ENCODE measurements at places on chromosomes 7 and 10.

DNA sequence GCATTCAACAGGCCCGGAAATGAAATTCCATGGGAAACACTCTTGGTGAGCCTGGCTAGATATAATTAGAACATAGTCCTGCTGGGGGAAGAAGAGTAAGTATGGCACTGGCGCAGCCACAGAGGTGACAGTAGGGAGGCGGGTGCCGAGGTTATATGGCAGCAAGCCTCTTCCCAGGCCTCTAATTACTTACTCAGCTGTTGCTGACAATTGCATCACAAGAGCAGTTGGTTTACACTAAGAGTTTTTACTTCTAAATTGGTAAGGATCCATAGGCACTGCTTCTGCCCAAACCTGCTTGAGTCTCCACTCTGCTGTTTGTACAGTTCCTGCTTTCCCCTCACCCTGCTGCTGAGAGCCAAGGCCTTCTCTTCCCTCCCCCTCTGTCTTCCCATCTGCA lies 93.3 kb upstream of the DUSP5 start:
- DNase-seq, result no peak

DNA sequence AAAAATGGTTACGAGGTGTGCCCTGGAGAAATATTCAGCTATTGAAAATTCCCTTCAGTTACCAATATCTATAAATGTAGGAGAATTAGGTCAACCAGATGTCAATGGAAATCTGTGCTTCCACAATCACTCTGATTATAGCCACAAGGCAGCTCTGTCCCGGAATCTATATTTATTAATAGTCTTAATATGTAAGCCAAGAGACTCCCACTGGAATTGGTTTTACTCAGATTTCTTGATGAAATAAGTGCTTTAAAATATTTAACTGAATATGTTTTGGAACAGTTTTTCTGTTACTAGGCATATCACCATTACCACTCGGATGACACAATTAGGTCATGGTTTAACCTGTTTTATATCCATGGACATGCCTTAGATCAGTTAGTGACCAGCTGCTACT lies 169.6 kb downstream of the POM121L12 start:
- no peak for DNase-seq

- no peak for DNase-seq
Observed at GRCh38 chr7:100464791-100465190, 731 bp upstream of the SPACDR start.

DNA sequence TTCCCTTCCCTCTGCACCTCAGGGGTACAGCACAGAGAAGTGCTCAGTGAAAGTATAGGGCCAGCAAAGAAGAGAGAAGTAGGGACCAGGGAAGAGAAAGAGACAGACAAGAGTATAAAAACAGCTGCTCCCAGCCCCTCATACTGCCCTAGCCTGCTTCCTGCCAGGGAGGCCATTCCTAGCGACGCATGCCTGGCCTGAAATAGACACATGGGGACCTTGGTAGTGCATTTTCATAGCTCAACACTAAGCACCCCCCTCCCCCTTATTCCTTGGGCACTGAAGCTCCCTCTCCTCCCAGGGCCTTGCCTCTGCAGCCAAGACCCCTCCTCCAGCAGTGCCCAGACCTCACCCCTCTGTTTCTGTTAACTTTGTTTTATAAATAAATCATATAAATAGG lies 64.7 kb downstream of the ZMIZ1 start:
- peak; percentile 44 for DNase-seq

GRCh38 chr7:52253953-52254352 lies 781.5 kb upstream of the POM121L12 start:
- no peak for DNase-seq

- DNase-seq, result no peak
Observed at GRCh38 chr10:70772627-70773026, 12.6 kb downstream of the TBATA start.

DNA sequence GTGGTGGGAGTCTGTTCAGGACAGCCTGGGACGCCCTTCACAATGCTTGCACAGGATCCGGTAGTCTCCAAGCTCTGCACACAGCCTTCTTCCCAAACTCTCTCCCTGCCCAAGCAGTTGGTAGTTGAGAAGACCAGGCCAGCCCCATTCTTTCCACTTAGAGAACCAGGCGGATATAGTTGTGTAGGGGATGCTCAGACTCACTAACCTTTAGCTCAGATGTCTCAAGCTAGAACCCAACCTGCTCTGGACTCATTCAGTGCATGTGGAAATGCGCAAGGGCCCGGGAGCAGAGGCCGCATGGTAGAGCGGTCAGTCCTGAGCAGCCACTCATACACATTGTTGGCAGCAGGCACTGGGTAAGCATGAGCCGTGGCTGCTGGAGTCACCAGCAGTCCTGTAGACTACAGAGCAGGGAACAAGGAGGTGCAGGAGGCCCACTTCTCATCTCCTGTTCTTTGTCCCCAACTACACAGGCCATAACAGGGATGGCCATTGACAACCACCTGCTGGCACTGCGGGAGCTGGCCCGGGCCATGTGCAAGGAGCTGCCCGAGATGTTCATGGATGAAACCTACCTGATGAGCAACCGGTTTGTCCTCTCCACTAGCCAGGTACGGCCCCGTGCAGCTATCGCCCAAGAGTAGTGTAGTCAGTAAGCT lies 17.2 kb upstream of the C10orf53 start:
- DNase-seq, result no peak

DNA sequence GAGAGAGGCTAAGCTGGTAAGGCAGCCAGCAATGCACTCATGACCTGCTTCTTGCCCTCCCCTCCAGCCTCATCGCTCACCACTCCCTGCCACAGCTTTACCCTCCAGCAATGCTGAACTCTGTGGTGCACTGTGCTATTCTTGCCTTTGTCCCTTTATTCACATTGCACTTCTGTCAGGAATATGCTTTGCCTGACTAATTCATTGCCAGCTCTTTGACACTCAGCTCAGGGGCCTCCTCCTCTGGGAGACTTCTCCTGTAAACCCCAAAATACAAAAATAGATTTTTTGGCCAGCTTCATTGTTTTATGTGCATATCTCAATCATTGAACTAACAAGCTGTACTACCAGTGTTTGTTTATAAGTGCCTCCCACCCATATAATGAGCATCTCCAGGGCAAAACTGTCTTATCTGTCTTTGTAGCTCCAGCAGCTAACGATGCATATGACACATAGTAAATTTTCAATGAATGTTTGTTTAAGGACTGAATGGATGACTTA lies 8.2 kb downstream of the CNNM1 start:
- DNase-seq, result no peak

DNA sequence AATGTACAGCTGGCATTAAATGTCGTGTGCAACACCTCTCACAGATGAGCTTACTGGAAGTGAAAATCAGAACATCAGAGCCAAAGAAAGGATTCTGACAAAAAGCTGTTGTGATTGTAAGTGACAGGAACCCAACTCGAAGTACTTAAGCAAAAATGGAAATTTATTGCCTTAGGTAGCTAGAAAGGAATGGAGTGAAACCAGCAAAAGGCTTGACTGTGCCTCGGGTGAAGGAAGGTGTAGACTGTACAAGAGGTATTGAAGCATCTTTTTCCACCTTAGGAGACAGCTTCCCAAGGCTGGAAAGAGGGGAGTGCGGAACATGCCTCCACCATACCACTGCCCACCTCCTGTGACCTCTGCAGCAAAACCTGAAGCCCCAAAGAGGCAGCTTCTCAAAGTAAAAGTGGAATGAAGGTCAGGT lies 27.3 kb upstream of the ITGB1 start:
- no peak for DNase-seq

DNA sequence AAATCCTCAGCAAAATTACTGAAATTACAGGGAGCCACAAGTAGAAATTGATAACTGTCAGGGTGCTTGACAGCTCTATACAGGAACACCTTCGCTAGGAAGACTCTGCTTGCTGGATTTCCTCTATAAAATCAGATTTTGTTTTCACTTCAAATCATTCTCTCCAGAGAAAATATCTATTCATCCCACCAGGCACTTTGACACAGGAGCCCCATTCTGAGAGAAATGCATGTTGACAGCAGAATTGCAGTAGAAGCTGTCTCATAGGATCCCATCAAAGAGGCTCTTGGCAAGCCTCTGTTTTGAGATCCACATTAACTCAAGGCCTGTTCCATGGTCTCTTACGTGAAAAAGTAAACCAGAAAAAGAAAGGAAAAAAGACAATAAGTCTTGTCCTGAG lies 116.8 kb downstream of the PDE1C start:
- DNase-seq, result no peak

DNA sequence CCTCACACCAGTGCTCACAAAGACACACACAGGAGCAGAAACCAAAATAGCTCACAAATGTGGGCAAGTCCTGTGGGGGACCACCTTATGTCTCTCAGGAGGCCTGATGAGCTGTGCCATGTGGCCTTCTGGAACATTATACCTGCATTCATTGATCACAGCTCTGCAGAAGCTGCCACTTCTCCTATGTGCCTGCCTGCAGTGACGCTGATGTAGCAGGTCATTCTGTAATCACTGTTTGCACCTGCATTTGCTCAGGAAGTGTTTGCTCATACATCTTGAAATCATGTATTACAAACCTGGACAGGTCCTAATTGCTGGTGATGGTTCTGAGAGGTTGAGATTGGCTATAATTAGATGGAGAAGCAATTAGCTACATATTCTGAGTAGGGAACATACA lies 310.2 kb downstream of the AUTS2 start:
- DNase-seq, result no peak

GRCh38 chr7:107230334-107230733 lies 61.5 kb downstream of the HBP1 start:
- no peak for DNase-seq

DNA sequence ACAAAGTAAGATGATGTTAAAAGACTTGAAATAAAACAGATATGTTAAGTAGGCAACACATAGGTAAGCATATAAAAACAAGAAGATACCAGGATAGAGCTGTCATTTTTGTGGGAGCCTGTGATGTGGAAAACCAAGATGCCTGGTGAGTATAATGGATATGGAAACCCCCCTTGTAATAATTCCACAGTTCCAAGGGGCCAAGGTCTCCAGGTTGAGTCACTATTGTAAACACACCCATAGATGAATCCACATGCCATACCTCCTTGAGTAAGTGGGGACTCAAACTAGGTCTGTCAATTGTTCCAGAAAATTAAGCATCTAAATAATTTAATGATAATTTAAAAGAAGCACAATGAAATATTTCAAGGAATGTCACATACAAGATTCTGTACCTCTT lies 15.9 kb downstream of the CAV1 start:
- DNase-seq, result no peak

GRCh38 chr10:131858118-131858515 lies 42.7 kb upstream of the PPP2R2D start:
- DNase-seq, result no peak

GRCh38 chr7:36082910-36083309 lies 70.1 kb upstream of the EEPD1 start:
- DNase-seq, result peak; percentile 9

- DNase-seq, result no peak
Observed at GRCh38 chr7:69710768-69711438, 112.6 kb downstream of the AUTS2 start.

DNA sequence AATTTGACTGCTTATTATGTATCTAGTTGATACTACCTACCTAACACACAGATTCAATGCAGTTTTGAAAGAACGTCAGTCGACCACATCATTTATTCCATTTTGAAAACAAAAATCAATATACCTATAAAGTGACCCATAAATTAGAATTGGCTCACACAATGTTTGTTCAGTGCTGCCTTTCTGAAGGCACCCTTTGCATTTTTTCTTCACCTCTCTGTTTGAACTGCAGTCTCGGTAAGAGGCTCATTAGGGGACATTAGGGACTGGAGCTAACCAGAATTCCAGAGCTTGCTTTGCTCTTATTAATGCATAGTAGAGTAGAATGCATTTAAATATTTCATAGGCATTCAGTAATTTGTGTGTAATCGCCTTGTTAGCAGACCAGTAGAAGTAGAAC lies 234.1 kb downstream of the FOXP2 start:
- no peak for DNase-seq

GRCh38 chr10:124671486-124672075 lies 72.6 kb downstream of the FAM53B start:
- peak; percentile 32 for DNase-seq

GRCh38 chr7:45032421-45032820 lies 32.4 kb downstream of the CCM2 start:
- no peak for DNase-seq

DNA sequence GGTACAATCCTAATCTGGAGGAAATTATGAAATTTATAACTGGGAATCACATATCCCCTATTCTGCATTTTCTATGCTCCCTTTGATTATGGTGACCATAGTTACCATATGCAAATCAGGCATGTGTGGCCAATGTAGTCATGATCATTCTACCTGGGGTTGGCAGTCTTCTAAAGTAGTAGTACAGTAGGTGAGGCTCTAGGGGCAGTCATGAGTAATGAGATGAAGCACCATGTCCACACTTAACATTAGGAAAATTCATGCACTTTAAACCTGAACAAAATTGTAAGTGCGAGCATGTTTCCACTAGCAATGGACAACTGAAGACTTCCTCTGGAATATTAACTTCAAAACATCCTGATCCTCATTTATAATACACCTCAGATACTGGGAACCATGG lies 545.9 kb downstream of the SUGCT start:
- peak; percentile 64 for DNase-seq

GRCh38 chr10:114470956-114471905 lies 66.9 kb upstream of the AFAP1L2 start:
- peak; percentile 84 for DNase-seq

DNA sequence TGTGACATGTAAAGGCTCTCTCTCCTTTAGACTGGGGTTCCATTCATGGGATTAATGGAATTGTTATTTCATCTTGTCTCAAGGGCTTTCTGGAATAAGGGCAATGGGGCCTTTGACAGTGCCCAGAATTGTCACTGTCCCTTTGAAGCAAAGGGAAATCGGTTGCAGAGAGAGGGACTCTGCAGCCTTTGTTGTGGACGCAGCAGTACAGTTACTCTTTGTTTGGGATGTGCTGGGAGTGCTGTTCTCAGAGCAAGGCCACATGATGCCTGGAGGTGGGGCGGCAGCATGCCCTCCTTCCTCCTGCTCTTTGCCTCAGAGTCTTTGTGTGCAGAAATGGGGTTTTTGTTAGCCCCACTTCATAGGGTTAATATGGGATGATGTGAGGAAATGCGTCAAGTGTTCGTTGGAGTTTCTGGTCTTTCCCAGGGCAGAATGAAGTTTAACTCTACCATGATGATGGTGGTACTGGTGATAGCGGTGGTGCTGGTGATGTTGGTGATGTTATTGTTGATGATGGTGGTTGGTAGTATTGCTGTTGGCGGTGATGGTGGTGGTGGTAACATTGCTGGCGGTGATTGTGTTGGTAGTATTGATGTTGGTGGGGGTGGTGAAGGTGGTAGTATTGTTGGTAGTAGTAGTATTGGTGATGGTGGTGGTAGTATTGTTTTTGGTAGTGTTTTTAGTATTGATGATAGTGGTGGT lies 45.3 kb downstream of the DOCK1 start:
- DNase-seq, result no peak

- DNase-seq, result peak; percentile 44
Observed at GRCh38 chr7:30027065-30027456, 559 bp upstream of the FKBP14 start.

DNA sequence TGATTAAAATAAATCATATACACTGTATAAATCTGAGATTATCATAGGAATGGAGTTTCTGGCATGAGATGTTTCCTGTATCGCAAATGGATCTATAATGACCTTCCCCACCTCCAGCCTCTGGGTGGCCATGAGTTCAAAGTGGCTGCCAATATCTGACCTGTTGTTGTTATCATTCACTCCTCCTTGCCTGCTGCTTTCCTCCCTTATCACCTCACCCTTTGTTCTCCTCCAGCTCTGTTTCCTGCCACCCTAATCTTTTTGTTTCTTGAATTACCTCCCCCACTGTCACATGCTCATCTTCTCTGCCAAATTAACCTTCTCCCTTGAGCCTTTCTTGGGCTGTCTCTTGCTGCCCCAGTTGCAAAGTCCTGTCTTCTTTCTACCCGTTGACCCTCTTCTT lies 12.0 kb downstream of the SCD start:
- DNase-seq, result no peak

Measured in NCI-H82 (cell line).